CD4-positive, alpha-beta T cell treated with Interleukin-10 for 1 hour (primary cell): ENCODE measurements at places on chromosomes 2 and 18.
A peak's percentile ranks its signal among the peaks of the same experiment; 100 is the strongest.

DNA sequence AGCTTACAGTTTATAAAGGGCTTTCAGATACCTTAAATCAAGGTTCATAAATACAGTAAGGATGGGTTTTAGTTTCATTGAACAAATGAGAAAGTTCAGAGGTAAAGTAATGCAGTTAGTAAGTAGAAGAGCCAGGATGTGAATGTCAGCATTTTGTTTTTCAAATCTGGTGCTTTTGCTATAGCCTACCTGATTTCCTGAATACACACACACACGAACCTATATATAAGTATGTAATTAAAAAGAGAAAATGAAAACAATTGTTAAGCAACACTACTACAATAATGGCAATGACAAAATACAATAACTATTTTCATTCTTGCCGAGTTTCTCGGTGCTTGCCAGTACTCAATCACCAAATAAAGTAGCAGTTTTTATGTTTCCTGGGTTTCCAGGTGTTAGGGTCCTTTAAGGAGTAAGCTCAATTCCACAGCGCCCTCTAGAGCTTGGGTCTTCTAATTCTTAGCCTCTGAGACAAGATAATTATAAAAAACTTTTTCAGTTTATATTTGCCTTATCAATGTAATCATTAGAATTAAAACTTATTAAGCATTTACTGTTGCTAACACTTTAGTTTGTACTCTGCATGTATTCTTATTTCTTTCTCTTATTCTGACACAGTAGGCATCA lies 512.9 kb upstream of the ACVR2A start:
- DNase-seq, result peak; percentile 63

DNA sequence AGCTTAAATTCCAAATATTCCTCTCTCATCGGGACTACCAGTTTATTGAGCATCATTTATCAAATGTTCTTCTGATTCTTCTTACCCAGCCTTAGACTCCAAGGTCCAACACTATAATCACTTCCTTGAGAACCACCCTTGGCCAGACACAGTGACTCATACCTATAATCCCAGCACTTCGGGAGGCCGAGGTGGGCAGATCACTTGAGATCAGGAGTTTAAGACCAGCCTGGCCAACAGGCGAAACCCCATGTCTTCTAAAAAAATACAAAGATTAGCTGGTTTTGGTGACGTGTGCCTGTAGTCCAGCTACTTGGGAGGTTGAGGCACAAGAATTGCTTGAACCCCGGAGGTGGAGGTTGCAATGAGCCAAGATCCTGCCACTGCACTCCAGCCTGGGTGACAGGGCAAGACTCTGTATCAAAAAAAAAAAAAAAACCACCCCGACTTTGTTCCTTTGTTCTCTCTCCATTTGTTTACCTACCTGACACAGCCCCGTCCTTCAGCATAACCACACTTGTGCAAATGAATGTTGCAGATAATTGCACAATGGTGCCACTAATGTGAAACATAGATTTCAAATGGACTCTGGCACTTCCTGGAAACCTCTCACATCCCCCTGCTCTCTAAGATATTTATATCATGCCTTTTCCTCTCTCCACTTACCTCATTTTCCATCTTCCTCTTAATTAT lies 38.9 kb upstream of the LPIN2 start:
- no peak for DNase-seq

DNA sequence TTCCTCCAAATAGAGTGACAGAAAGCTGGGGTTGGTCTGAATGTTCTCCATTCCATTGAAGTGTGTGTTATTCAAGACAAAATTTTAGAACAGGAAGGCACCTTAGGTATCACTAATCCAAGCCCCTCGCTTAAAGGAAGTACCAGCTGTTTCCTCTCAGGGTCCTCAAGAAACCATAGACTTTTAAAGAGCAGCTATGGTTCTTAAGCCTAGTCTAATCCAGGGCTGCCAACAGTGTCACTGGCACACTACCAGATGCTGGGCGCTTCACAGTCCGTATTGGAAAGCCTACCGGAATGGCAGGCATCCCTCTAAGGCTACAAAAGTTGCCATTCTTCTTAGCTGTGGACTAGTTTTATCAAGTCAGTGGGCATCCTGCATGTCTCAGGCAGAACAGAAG lies 1.9 kb downstream of the NEMP2 start:
- DNase-seq, result no peak

DNA sequence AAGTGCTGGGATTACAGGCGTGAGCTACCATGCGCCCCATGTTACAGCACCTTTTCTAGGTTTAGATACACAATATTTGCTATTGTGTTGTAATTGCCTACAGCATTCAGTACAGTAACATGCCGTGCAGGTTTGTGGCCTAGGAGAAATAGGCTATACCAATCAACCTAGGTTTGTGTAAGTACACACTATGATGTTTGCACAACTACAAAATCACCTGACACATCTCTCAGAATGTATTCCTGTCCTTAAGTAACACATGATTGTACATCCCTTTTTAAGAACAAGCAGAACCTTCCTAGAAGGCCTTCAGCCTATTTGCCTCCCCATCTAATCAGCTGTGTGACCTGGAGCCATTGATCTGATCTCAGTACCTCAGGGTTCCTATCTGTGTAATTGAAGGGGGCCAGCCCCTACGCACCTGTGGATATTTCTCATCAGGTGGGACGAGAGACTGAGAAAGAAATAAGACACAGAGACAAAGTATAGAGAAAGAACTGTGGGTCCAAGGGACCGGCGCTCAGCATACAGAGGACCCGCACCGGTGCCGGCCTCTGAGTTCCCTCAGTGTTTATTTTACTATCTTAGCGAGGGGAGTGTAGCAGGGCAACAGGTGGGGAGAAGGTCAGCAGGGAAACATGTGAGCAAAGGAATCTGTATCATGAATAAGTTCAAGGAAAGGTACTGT lies 18.7 kb upstream of the TMBIM1 start:
- no peak for DNase-seq

- DNase-seq, result no peak
Measured at GRCh38 chr2:113218283-113219091, 44.7 kb downstream of the PSD4 start.

DNA sequence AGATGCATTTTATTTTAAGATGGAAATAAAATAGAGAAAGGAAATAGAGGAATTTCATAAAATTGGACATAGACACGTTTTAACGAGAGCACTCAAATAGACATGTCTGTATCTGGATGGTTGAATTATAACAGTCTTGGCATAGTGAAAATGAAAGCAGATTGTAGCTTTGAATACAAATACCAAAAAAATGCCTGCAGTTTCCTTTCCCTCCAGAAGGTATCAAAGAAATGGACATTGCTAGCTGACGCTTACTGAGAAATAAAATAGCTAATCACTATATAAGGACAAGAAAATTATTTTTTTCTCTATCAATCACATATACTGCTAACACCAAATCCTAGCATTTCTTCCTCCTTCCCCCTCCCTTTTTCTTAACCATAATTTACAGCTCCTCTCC lies 11.4 kb upstream of the MAPRE2 start:
- peak; percentile 62 for DNase-seq

GRCh38 chr2:165407466-165407865 lies 62.0 kb upstream of the CSRNP3 start:
- no peak for DNase-seq

DNA sequence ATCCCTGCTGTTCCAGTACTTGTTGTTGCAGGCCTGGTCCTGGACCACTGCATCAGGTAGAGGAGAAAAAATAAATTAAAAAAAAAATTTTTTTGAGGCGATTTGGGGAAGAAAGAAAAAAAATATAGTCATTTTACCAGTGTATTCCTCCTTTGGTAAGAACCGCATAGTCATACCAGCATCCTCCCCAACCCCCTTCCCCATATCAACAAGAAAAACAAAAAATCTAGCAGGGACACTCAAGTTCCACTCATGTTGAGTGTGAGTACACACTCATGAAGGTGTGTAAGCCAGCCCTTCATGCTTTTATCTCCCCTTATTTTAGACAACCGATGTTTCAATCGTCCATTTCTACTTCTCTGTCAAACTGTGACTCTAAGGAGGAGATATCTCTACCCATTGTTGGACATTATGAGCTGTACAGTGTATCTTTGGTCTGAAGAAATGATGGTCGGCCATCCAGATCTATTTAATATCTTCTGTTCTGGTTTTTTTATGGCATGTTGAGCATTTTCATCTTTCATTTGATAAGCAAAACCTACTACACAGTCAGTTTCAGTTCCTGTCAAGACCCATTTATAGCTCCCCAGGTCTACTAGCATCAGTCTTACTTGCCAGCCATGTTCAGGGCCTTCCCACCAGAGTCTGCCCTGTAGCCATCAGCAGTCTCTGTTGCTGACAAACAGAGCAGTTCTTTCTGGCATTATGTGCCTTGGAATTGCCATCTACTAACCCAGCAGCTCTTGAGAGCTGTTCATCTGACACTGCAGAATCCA lies 20.0 kb downstream of the ELP2 start:
- DNase-seq, result no peak

GRCh38 chr2:150370561-150370960 lies 116.9 kb downstream of the RND3 start:
- DNase-seq, result no peak

- no peak for DNase-seq
Measured at GRCh38 chr18:7370375-7370774, 139.5 kb downstream of the LRRC30 start.
